ENCODE measurements at places on chromosomes 7 and 10.

GRCh38 chr7:6558837-6559236, 7.6 kb upstream of the GRID2IP start:
- DNase-seq, result no peak

GRCh38 chr7:94748376-94748775, 92.4 kb upstream of the SGCE start:
- DNase-seq, result no peak

DNA sequence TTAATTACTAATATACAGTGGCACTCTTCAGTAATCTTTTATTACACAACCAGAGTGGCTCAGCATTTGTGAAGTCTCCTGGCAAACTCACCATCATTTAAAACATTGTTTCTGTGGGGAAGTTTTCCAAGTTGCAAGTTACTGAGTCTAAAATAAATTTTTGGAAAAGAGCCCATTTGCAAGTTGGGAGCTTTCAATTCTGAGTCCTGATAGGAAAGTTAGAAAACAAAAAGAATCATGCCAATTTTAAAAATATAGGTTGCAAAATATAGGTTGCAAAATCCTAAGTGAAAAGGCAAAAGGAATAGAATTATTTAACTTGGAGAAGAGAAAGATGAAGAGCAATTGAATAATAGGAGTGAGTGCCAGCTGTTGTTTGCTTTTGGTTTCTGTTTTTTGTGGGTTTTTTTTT, 378.8 kb upstream of the C7orf33 start:
- no peak for DNase-seq

DNA sequence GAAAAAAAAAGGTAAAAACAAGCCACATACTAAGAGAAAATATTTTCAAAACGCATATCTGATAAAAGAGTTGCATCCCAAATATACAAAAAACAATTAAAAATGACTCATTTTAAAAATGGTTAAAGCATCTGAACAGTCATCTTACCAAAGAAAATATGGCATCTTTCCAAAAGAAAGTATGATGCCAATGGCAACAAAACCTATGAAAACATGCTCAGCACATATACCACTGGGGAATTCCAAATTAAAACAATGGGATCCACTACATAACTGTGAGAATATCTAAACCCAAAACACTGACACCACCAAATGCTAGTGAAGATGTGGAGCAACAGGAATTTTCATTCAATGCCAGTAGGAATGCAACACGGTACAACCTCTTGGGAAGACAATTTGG, 39.3 kb downstream of the VSTM2A start:
- DNase-seq, result no peak

- no peak for DNase-seq
Measured at GRCh38 chr7:123115331-123115730, 84.4 kb downstream of the SLC13A1 start.

DNA sequence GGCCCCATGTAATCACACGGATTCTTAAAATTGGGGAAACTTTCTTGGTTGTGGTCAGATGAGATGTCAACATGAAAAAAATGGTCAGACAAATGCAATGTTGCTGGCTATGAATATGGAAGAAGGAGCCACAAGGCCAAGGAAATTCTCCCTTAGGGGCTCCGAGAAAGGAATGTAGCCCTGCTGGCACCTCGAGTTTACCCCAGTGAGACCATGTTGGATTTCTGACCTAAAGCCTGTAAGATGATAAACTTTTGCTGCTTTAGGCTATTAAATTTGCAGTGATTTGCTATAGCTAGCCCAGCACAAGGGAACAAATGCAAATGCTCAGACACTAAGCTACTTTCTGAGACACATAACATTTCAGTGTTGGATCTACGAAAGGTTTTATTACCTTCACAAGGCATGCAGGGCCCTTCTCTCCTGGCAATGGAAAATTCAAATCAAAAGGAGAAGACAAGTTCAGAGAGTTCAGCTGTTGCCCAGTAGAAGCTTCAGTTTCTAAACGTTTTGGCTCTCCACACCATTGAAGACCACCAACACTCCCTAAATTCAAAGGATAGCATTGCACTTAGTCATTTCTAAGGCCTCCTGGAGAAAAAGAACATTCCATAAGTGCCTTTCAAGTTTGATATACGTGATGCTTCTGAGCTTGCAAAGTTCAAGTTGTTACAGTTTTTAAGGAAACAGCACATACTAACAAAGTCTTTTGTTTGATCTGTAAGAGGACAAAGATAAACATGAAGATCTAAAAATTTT, 23.4 kb downstream of the MCMBP start:
- no peak for DNase-seq

DNA sequence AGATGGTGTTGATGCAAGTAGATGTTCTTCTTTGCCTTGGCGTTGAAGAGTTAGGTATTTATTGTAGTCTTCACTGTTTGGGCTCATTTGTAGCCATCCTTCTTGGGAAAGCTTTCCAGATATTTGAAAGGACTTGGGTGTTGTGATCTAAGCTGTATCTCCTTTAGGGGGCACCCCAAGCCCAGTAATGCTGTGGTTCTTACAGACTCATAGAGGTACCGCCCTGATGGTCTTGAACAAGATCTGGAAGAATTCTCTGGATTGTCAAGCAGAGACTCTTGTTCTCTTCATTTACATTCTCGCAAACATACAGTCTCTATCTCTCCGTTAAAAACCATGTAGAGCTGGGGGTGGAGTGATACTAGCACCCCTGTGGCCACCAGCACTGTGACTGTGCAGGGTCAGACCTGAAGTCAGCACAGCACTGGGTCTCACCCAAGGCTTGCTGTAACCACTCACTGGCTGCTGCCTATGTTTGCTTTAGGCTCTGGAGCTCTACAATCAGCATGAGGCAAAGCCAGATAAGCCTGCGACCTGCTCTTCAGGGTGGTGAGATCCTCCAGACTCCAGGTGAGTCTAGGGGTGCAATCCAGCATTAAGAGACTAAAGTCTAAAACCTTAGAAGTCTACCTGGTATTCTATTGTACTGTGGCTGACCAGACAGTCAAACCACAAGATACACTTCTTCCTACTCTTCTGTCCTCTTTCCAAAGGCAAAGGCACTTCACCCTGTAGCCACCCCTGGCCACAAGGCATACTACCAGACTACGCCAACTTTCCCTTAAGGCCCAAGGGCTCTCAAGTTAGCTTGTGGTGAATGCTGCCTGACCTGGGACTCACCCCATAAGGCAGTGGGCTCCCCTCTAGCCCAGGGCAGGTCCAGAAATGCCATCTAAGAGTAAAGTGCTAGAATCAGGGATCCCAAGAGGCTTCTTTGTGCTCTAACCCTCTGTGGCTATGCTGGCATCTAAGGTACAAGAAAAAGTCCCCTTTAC, 209.7 kb upstream of the TMEM196 start:
- DNase-seq, result no peak

DNA sequence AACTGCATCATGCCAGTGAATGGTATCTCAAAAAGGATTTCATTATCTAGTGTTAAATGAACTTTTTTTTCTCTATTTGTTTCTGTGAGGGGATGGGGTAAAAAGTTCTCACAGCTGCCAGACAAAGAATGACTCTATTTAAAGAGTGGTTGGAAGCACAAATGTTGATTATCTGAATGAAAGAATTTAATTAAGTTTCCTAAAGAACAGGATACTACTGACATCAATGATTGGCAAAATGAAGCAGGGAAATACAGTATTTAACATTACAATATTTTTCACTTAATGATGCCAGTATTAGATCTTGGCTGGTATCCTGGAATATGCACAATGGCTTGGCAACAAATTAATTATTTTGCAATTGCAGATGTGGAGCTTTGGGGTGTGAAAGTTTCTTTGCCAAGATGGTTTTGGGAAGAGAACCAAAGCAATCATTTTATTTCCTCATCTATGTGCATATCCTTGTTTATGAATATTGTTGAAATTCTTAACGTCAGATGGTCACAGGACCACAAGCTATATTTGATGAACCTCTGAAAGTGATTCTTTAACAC, 336.8 kb downstream of the ARL4A start:
- DNase-seq, result no peak

- DNase-seq, result no peak
Measured at GRCh38 chr10:114987995-114988394, 50.0 kb downstream of the TRUB1 start.

DNA sequence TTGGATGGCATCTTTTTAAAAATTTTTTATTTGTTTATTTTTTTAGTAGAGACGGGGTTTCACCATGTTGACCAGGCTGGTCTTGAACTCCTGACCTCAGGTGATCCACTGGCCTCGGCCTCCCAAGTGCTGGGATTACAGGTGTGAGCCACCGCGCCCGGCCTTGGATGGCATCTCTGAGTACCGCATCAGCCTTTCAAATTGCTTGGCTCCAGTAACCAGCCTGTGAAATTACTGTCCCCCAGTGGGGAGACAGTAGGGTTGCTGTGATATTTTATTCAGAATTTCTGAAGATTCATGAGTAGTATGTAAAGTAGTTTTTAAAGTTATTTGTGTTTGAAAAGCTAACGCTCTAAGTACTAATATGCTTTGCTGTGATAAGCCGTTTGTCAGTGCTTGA, 1.2 kb downstream of the NUB1 start:
- DNase-seq, result no peak

DNA sequence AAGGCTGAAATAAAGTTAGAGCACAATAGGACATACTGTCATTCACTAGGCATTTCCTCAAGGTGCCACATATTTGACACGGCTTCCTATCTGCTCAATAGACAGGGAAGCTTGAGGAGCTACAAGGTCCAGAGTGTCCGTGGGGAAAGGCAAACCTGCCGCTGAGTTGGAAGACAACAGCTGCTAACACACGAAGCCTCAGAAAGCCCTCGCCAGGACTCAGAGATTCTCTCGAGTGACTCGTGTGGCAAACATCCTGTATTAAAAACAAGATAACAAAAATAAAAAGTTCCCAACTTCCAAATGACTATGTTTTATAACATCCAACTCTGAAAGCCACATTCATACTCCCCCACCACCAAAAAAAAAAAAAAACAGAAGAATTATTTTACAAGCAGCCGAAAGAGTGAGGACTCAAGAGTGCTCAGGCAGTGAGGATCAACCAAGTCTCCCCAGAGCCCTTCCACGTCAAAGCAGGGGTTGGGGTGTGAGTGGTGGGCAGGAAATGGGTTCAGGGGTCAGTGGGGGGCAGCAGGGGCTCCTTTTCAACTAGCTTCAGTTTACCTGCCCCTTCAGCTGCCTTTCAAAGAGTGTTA, 67.6 kb downstream of the STK17A start:
- DNase-seq, result no peak

DNA sequence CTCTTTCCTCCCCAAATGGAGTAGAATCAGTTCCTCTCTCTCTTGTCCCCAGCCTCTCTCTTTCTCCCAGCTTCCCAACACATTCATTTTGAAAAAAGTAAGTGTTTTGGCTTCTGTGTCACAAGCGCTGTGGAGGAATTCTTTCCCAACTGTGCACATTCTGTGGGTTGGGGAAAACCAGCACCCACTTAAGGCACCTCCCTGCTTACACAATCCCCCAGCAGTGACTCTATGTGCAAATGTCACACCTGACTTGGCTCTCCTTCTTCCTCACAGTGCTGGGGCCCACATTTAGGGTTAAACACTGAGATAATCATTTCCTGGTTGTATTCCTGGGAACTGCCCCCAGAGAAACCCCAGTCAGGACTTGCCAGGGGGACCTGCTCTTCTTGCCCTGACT, 358.1 kb upstream of the ZNF32 start:
- DNase-seq, result no peak

DNA sequence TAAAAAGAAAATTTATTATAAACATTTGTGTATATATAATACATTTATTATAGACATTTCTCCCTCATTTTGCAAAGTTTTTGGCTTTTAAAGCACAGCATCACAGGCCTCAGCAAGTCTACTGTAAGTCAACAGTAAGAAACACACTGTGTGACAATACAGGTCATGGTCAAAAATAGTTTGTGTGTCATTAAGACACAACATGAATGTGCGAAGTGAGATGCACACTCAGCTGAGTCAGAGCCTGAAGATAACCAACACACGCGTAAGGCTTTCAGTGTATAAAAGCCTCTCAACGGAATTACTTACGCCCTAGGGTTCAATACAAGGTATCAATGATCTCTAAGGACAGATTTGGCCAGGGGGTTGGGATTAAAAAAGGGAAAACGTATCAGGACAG, 157.6 kb downstream of the PIP4K2A start:
- DNase-seq, result no peak
